ENCODE measurements at places on chromosomes 12 and 14. TPM values are rescaled to one million over a fixed set of nuclear protein-coding genes. Genes with fewer than 3 reads are reported as not detected.

The PTPRB gene
- total RNA-seq: 147 TPM

The TIGAR gene
- 20.3 TPM for total RNA-seq

The PTPRO gene
- not detected for total RNA-seq

The CACNA2D4 gene
- not detected for total RNA-seq

The FOXG1 gene
- total RNA-seq: not detected

The GARIN6 gene
- not detected for total RNA-seq

The ENDOU gene
- not detected for total RNA-seq

The CHFR gene
- 71.8 TPM for total RNA-seq

The MUCL1 gene
- not detected for total RNA-seq

The RAD9B gene
- 0.29 TPM for total RNA-seq

The PLEKHD1 gene
- not detected for total RNA-seq

The GON7 gene
- total RNA-seq: 10.3 TPM

The LBHD2 gene
- total RNA-seq: not detected

The GLIPR1L1 gene
- not detected for total RNA-seq

The OR4K1 gene
- not detected for total RNA-seq

The FOXN4 gene
- total RNA-seq: not detected

The NAA25 gene
- 18.5 TPM for total RNA-seq

The ISCA2 gene
- 11.1 TPM for total RNA-seq

The OR10A7 gene
- total RNA-seq: not detected

The KRT3 gene
- total RNA-seq: not detected

The ALDH2 gene
- 69.5 TPM for total RNA-seq

The NABP2 gene
- total RNA-seq: 26.7 TPM

The P2RX2 gene
- not detected for total RNA-seq

The KRT85 gene
- not detected for total RNA-seq

The FGD6 gene
- 14.1 TPM for total RNA-seq

The REM2 gene
- not detected for total RNA-seq

The KRT79 gene
- total RNA-seq: 0.12 TPM

The MGAT4C gene
- 0.47 TPM for total RNA-seq

The UNG gene
- 40.8 TPM for total RNA-seq

The B4GALNT3 gene
- total RNA-seq: 0.44 TPM

The TMEM253 gene
- 0.19 TPM for total RNA-seq

The TAS2R50 gene
- total RNA-seq: 0.15 TPM

The CMA1 gene
- not detected for total RNA-seq

The PCED1B gene
- total RNA-seq: 1.9 TPM

The ARHGDIB gene
- total RNA-seq: 438 TPM

The EFCAB11 gene
- 5.7 TPM for total RNA-seq

All from glomerular endothelial cell (primary cell).